ENCODE measurements at places on chromosomes 6 and 20.

DNA sequence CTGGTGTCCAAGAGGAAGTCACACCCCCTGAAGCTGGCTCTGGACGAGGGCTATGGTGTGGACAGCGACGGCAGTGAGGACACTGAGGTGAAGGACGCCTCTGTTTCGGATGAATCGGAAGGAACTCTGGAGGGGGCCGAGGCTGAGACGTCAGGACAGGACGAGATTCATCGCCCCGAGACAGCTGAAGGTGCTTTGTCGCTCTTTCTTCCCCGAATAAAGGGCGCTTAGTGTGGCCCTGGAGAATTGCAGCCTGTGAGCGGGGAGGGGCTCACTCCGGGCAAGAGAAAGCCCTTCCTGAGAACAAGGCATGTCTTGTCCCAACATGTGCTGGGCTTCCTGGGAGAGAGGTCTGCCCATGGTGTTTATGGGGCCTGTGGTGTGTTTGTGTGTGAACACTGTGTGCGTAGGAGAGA, 41.4 kb downstream of the MYT1 start:
- no peak for DNase-seq

DNA sequence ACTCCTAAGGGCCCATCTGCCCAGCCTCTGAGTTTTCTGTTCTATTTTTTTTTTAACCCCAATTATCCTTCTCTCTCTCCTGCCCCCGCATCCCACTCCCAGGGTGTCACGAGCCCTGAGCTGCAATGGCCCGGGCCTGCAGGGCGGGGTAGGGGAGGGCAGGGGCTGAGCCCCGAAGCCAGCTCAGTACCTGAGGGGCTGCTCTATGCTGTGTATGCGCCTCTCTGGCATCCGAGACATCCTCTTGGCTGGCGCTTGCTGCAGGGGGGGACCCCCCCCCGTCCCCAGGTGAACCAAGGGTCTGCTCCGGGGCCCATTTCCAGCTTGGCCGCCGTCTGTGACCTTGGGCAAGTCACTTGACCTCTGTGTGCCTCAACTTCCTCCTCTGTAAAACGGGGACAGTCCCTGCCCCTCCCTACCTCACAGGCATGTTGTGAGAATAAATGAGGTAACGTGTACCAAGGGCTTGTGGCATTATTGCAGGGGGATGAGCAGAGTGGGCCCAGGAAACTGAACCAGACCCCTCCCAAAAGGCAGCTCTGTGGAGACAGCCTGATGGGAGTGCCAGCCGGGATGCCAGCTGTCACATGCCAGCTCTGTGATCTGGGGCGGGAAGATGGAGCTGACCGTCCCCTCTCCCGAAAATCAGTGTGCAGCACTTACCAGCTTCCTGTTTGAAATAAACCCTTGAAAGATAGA, 13.0 kb upstream of the MYL9 start:
- DNase-seq: no peak

DNA sequence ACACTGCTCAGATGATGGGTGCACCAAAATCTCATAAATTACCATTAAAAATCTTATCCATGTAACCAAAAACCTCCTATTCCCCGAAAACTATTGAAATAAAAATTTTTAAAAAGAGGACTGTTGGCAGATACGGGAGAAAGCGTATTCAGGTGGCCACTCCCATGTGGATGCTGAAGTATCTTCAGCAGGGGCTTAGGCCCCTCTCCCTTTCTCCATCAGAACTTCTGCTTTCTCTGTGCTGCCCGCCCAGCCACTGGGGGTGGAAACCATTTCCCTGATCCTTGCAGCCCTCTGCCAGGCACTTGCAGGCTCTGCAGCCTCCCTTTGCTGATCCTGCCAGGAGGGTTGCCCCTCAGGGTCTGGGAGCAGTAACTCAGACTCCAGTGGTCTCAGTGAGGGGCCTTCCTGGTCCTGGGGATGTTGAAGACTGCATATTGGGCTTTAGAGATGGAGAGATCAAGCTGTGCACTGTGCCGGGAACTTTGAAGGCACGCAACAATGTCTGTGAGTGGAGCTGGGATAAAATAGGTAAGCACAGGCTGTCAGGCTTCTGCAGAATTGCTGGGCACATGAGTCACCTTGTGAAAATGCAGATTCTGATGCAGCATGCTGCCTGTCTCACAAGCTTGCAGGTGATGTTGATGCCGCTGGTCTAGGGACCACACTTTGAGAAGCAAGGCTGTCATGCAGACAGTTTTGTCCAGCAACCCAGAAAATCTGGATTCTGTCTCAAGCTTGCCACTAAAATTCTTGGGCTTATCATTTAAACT, 59.6 kb downstream of the SLC24A3 start:
- no peak for DNase-seq

GRCh38 chr6:84260196-84260595, 32.8 kb upstream of the CEP162 start:
- no peak for DNase-seq

DNA sequence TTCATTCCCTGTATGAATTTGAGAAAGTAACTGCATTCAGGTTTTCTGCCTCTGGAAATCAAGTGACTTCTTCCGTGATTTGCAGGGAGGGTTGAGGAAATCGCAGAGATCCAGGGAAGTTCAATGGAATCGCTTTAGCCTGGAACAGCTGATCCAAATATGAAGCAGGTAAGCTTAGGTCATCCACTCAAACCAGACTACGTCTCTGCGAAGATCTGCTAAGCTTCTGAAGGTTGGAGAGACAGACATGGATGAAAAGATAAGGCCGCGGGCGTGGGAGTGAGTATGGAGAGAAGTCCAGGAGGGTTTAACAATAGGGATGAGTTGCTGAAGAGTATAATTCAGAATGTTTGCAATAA, 34.2 kb upstream of the BTN3A2 start:
- DNase-seq: peak; percentile 54

GRCh38 chr6:118542184-118542952, 5.7 kb upstream of the PLN start:
- DNase-seq: no peak

DNA sequence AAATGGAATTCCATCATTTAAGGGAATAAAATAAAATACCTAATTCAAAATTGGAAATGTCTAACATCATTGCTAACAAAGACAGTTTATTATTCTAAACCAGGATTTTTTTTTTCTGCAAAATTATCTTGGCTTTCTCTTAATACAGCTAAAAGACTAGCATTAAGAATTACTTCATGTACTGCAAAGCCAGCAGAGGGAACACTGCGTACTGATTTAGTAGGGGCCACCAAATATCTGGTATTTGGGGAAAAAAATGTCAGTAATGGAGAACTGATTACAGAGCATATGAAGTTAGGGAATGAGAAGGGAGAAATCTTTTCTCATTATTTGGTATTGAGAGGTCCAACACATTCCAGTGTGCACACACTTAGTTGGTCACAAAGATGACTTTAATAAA, 3.2 kb upstream of the SOX4 start:
- DNase-seq: no peak

DNA sequence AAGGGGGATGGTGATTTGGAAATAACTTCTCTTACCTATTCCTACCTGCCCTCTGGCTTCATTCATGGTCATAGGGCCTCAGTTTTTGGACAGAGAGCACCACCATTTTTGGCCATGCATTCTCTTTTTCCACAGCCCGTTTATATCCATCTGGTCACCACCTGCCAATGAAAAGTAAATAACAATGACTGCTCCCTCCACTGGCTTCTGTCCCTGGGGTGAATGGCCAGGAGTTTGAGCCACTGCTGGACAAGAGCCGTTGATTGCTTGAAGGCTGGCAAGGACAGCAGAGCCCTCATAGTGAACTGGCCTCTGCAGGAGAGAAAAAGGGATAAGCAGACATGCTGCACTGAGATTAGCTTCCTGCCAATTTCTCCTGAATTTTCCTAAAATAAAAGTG, 261.8 kb downstream of the ADGB start:
- DNase-seq: no peak

DNA sequence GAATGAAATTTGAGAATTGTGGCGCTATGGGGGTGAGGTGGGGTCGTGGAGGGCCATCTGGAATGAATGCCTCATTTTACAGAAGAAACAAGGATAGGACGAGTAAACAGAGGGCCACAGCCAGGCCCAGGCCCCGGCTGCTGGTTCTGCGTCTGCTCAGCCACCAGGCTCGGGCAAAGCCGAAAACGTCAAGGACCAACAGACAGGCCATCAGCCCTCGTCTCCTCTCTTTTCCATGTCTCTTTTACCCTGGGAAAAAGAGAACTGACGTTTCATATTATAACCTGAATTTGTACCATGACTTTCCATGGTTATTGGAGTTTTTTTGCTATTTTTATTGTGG, 212.4 kb upstream of the ARID1B start:
- no peak for DNase-seq

- no peak for DNase-seq
Observed at GRCh38 chr6:121619987-121620740, 184.7 kb downstream of the GJA1 start.

DNA sequence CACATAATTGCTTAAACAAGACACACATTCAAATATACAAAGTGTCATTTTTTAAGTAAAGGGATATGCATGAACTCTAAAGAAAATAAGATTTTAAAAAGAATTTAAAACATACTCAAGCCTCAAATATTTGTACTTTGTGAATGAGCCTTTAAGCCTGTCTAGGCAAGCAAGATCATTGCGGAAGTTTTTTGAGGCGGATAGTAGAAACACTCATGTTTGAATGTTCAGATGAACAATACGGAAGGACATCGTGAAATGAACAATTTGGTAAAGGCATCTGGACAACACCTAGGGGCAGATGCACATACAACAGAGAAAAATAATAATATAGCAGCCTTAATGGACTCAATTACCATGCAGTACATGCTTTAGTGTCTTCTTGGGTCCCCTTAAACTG, 928.9 kb downstream of the TFAP2A start:
- no peak for DNase-seq

DNA sequence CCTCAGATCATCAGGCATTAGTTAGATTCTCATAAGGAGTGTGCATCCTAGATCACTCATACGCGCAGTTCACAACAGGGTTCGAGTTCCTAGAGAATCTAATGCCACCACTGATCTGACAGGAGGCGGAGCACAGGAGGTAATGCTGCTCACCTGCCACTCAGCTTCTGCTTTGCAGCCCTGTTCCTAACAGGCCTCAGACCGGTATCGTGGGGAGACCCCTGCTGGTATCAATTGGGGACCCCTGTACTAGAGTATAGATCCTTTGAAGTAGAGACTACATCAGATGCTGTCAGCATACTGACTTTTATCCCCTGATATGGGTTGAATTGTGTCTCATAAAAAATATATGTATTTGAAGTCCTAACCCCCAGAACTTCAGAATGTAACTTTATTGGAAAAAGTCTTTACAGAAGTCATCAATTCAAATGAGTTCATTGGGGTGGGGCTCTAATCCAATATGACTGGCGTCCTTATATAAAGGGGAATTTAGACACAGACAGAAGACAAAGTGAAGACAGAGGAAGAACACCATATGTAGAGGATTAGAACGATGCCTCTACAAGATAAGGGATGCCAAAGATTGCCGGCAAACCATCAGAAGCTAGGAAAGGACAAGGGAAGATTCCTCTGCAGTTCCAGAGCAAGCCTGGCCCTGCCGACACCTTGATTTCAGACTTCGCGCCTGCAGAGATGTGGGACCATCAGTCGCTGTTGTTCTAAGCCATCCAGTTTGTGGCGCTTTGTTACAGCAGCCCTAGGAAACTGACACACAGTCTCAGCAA, 104.4 kb upstream of the BTBD3 start:
- DNase-seq: no peak

DNA sequence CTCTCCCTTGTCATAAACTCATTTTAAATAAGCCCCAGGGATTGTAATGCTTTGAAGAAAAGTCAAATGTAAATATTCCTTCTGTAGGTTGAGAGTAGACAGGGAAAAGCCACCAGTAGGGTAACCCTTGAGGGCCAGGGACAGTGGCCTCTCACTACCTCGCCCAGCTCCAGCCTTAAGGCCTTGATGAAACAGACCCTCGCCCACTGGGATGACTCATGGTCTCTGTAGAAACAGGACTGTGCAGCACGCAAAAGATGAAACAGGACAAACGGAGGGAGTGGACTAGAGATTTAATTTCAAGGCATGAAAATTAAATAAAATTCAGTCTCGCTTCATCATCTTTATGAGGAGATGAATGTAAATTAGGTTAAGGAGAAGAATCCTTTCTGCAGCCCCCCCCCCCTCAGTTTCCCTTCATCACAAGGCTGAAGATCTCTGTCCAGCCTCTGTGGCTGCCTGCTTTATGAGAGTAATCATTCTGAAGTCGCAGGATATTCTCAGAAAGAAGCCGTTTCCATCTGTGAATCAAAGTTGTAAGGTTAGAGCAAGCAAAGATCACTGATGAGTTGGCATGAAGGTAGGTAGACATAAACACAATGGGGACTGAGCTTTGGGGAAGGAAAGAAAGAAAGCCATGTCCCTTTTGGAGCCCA, 60.4 kb downstream of the TMEM200A start:
- no peak for DNase-seq

GRCh38 chr20:51311636-51312479, 230.7 kb downstream of the NFATC2 start:
- no peak for DNase-seq

GRCh38 chr6:108730635-108731515, 117.3 kb upstream of the ARMC2 start:
- no peak for DNase-seq

DNA sequence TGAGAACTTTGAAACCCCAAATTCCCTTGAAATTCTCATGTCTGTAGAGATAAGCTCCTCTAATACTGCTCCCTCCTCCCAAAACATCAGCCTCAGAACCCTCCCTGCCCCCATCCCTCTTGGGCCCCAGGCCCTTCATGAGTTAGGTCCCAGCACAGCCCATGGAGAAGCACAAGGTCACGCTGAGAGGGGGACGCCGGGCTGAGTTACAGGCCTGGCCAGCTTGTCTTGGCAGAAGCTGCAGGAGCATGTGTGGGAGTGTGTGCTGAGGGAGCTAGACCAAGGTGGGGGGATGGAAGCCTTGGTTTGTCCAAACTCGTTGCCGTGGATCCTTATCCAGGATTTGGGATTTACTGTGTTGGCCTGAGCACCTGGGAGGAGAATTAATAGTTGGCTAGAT, 8.5 kb upstream of the PTCRA start:
- DNase-seq: no peak

GRCh38 chr6:107563694-107564588, 74.0 kb downstream of the SOBP start:
- DNase-seq: peak; percentile 11

- no peak for DNase-seq
Observed at GRCh38 chr20:48773837-48774418, 53.9 kb downstream of the PREX1 start.

- DNase-seq: no peak
Observed at GRCh38 chr6:35844290-35844689, 39.1 kb downstream of the LHFPL5 start.

GRCh38 chr20:12337601-12338000, 419.9 kb downstream of the BTBD3 start:
- DNase-seq: no peak

GRCh38 chr6:79869184-79869583, 78.2 kb downstream of the ELOVL4 start:
- no peak for DNase-seq

DNA sequence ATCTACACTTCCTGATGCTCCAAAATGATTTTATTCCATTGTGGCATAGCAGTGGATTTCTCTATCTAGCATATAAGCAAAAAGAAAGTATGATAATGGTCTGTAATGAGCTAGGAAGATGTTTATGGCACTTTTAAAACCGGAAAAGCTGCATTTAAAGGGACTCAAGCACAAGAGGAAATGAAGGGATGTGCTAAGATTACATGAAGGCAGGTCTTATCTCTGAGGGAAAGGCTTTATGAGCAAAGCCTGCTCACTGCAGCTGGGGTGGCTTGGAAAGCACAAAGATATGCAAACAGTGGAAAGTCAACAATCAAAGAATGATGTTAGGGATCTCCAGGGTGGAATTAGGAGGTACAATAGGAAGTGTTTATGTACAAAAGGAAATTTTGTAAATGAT, 138.2 kb downstream of the TENT5A start:
- DNase-seq: no peak
